Stimulated activated CD4-positive, alpha-beta T cell treated with anti-CD3 and anti-CD28 coated beads, Interleukin-4, amount 100 ng/mL, for 4 hours (primary cell): ENCODE measurements at places on chromosomes 4 and X.

DNA sequence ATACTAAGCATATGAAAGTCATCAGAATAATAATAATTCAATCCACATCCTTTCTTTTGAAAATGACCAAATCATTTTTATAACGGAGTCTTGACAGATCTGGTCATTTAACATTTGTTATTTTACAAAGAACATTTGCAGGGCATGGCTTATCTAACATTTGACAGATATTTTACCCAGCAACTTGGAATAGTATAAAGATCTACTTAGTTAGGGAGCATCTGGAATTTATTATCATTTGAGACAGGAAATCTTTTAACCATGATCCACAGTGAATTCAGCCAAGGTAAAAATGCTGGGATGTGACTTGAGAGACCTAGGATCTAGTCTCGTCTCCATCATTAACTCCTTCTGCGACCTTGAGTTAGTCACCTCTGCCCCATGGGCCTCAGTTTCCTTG lies 22.4 kb downstream of the STARD8 start:
- DNase-seq, result no peak

- no peak for DNase-seq
Observed at GRCh38 chrX:99761731-99762130, 648.3 kb downstream of the PCDH19 start.

DNA sequence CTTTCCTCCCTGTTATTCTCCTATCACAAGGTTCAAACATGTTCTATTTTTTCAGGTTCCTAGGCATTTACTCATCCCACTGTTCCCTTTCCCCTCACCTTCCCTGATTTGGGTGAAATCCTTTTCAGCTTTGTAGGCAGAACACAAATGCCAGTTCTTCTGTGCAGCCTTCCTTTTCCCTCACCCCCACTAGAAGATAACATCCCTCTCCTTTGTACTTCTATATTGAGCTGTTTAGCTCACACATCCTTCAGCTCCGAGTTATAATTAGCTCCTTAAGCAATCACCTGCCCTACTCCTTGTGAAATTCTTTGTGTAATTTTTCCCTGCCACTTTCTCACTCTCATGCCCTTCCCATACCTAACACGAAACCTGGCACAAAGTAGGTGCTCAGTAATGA lies 240.9 kb downstream of the AR start:
- no peak for DNase-seq

- no peak for DNase-seq
Observed at GRCh38 chr4:153018031-153018430, 81.9 kb downstream of the FHDC1 start.
